ENCODE measurements at places on chromosomes 3 and 15.
A peak's percentile ranks its signal among the peaks of the same experiment; 100 is the strongest.

DNA sequence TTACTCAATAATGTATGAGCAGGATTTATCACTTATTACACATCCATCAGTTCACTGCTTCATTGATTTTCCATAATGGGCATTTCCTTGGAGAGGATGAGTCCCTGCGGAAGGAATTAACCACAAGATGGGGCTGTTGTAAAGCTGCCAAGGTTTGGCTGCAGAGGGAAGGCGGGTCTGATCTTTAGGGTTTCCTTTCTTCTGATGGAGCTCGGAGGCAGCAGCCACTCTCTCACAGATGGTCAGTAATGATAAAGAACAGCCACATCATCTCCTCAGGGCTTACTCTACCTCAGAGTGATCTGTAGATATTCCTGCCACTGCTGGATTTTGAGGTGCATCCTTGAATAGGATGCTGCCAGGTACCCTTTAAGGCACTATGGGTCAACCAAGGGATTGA, 115.2 kb downstream of the USP13 start:
- no peak for DNase-seq

GRCh38 chr3:101900316-101900715, 51.0 kb downstream of the NFKBIZ start:
- no peak for DNase-seq

DNA sequence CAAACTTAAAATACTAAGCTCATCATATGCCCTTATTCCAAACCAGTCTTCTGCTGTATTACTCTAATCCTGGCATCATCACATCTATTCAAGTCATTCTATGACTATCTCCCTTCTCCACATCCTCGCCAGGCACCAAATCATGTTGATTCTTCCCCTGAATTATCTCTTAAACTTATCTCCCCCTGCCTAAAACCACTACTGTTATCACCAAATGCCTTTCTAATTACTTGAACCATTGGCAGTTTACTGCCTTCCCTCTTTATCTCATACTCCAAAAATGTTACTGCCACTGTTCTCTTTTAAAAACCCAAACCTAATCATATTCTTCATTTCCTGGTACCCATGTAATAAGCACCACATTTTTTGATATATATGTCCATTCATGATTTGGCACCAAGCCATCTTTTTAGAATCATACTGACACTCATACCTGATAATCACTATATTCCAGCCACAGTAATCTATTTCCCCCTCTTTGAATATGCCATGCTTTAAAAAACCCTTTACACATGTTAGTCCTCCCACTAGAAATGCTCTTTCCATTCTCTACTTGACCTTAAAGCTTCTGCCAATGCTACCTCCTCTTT, 126.8 kb downstream of the PEAK1 start:
- DNase-seq: no peak

DNA sequence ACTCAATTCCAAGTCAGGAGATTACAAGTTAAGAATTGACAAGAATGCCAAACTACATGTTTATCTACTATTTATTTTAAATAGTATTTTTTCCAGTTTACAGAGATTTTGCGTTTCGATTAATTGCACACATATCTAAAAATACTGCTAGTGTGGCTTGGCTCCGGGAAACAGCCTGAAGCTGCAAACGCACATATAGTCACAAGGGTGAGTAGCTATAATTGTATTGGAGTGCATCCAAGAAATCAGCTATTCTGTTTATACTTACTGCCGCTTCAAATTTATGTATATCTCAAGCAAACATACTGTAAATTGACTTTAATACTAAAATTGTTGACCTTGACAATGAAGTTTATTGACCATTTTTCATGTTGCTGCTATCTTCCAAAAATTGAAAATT, 77.0 kb upstream of the PLSCR5 start:
- DNase-seq: no peak

DNA sequence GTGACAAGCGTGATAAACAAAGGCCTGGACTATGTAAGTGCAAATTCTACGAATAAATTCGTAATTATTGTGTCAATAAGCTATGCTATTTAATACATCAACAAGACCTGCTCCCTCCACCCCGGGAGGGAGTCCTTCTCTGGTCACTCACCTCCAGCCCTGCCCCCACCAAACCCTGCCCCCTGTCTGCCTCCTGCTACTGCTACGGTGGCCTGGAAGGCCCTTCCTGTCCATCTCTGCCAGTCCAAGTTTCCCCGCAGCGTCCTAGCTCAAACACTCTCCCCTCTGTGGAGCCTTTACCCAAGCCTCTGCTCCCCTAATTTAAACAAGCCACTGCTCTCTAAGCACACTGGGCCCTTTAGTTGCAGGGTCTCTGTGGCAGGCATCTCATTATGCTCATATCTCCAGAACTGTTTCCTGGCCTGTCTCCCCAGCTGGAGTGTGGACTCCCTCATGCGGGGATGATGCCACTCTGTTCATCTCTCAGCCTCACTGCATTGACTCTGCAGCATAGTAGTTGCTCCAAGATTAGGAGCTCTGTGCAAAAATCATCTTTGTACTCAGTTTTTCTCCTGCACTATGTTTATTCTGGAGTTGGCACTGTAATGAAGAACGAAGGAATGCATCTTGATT, 241.2 kb downstream of the NTRK3 start:
- DNase-seq: no peak

DNA sequence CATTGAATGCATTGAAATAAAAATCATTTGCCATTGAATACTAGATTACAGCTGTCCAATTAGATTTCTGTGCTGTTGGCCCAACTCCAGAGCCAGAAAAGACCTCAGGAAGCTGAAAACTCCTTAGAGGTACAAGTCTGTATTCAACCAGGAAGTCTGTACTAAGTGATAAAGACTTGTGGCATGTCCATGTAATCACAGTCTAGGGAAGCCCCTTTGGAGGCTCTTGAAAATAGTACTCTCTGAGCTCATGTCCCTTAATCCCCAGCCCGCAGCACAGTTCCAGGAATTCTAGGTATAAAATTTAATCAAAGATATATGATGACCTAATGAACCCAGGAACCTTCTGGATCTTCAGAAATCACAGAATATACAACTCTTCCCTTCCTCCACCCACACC, 279.4 kb downstream of the RSL24D1 start:
- no peak for DNase-seq

DNA sequence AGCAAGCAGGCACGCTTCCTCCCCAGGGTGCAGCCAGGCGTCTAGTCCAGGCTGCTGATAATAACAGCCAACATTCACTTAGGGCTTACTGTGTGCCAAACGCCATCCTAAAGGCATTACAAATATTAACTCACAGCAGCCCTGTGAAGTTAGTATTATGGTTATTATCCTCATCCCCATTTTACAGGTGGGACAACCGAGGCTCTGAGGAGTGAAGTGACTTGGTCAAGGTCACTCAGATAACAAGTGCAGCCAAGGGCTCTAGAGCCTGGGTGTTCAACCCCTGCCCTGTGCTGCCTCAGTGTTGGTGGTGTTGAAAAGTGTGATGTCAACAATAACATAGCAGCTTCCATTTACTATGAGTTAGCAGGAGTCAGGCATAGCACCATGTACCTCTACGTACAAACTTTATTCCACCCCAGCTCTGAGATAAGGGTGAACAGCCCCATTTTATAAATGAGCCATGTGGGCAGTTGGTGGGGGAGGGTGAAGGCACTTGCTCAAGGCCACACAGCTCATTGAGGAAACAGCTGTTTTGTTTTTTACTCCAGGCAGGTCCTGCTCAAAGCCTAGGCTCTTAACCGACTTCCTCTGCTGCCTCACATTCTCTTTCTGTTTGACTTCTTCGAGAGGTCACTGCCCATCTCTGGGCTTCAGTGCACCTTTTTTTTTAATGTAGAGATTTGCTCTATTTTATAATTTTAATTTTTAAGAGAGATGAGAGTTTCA, 24.0 kb upstream of the TRH start:
- DNase-seq: no peak

- no peak for DNase-seq
Measured at GRCh38 chr3:52715714-52716305, 9.9 kb downstream of the SPCS1 start.

DNA sequence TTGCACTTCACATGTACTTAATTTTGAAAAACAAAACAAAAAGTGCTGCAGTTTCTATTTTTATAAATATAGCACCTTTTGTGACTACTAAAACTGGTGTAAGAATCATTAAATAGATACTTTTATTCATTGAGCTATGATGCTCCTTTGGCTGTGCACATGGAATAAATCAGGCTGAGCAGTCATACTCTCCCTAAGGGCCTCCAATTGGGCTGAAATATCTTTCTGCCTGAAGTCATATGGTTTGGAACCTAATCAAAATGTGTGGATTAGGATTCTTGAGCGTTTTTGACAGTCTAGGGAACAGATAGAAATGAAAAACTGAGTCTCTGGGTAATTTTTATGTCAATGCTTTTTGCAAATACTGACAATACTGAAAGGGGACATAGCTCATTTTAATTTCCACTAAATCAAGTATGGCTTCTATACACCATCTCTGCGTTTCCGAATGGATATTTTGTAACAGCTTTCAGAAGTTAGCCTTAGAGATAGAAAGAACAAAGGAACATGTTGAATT, 392.2 kb upstream of the ROBO1 start:
- DNase-seq: no peak

DNA sequence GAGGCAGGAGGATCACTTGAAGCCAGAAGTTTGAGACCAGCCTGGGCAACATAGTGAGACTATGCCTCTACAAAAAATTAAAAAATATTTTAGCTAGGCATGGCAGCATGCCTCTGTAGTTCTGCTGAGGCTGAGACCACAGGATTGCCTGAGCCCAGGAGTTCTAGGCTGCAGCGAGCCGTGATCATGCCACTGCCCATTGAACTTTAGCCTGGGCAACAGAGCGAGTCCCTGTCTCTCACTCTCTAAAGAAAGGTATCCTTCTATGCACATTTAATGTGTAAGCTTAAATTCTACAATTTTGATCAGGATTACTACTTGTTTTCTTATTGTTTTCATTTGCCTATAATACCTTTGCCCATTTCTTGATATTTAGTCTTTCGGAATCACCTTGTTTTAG, 26.8 kb downstream of the GALK2 start:
- DNase-seq: no peak

GRCh38 chr3:154310840-154311239, 13.4 kb downstream of the DHX36 start:
- no peak for DNase-seq

- DNase-seq: no peak
Measured at GRCh38 chr3:61768284-61769037, 207.1 kb downstream of the PTPRG start.

DNA sequence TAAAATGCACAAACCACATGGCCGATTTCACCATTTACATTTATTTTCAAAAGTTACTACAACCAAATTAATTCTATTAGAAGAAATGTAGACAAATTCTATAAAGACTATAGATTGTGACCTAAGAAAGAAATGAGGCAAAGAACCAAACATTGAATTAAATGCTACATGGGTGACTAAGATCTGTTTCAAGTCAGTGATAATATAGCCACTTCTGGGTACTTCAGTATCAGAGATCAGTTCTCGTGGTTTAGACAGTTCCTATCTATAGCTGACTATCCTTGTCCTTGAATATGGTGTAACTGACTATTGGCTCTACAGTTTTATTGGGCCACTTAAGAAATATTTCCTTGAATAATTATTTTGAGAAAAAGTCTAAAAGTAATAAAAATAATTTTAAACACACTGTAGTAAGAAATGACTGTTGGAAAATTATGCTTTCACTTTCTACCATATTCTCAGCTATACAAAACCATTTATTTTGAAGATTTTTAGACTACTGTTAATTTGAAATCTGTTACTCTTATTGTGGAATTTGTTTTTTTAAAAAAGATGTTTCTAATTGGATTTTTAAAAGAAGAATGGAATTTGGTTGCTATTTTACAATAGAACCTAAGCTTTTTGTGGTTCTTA, 14.1 kb downstream of the KCNMB3 start:
- DNase-seq: no peak

DNA sequence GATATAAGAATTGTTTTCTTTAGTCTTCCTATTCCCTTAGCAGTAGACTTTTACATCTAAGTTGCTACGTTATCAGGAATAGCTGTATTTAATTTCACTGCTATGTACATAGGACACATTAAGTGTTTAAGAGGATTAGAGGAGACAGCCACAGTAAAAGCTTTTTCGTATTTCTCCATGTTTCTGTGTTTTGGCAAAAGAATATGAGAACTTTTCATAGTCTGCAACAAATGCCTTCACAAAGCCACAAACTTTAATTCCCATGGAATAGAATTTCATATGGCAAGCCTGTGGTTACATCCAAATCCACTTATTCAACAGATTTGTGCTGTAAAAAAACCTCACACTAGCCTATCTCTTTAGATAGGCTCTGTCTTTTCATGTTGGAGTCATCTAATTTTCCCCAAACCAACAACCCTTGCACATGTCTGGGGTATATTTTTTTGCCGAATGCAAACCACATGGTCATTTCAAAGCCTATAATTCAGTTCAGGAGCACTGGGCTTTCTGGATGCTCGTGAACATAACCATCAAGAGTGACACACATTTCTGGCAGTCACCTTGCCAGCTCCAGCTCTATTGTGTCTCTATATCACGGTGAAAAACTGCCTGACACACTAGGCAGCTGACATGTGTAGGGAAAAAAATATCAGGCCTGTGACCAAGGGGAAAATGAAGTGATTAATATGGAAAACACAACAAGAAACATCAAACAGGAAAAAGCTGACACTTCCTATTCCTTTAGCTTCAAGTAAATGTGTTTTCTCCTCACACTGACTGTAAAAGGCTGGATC, 19.2 kb downstream of the PLD1 start:
- DNase-seq: no peak

DNA sequence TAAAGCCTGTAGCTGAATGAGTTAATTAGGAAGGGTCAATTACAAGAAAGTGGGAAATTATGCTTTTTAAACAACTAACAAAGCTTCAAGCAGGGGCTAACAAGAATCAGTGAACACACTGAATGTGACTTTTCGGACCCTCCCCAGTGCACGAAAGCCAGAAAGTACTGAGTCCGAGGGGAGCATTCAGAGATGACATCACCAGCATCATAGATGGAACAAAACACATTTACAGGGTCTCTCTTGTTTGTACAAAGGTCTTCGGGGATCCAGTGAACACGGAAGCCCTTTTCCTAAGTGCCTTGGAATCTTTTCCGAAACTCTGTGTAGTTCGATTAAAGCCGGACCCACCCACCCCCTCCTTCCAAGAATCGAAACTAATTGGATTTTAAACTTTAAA, 829 bp downstream of the DCP1A start:
- no peak for DNase-seq

GRCh38 chr3:193605876-193606275, 12.9 kb downstream of the OPA1 start:
- DNase-seq: peak; percentile 43

All from activated CD4-positive, alpha-beta T cell treated with anti-CD3 and anti-CD28 coated beads, Interleukin-2, amount 50 U/mL, for 1 hour (primary cell).